Astrocyte (in vitro differentiated cells and primary cell): ENCODE measurements at places on chromosomes 3 and 15. TPM values are rescaled to one million over a fixed set of nuclear protein-coding genes. Genes with fewer than 3 reads are reported as not detected.

- DNase-seq = no peak
These were observed 964 bp upstream of the NCKIPSD start for GRCh38 chr3:48686538-48687219.

GRCh38 chr3:78258798-78259197 is 1218.9 kb downstream of the ROBO2 start:
- peak; percentile 89 for DNase-seq

DNA sequence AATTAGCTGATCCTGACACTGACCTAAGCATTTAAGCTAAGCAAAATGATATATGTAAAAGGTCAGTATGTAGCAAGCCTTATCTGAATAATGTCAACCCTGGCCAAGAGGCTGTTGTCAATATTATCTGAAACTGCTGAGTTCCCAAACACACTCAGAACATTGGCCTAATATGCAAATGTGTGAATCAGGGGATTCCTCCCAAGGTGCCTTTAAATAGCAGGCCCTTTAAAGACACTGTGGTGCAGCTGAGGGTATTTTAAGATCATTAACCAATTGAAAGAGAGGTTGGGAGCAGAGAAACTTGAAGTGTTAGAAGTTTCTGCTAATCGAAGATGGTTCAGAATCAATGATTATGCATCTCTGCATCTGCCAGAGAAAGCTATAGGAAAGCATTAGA is 207.0 kb downstream of the NTRK3 start:
- DNase-seq = no peak

The FBXL2 gene
- total RNA-seq = 23.3 and 25.6 TPM in 2 replicates

The LINGO1 gene
- 4.5 and 5.7 TPM in 2 replicates for total RNA-seq

DNA sequence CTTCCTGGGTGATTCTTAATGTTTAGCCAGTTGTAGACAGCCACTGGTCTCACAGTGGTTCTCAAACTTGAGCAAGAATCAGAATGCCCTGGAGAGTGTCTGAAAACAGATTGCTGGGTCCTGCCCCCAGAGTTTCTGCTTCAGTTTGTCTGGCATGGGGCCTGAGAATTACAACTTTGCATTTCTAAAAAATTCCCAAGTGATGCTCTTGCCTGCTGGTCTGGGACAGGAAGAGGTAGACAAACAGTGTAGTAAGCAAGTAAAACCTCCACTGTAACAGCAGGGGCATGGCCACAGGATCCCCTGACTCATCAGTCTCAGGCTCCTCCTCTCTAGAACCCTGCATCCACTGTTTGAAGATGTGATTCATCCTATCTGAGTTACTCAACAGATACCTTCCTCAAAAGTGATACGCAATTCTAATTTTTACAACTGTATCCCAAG is 36.5 kb downstream of the DZIP1L start:
- DNase-seq = peak; percentile 96

GRCh38 chr3:116276675-116277074 is 168.6 kb downstream of the LSAMP start:
- DNase-seq = no peak

GRCh38 chr3:104604326-104605010 is 762.2 kb upstream of the ALCAM start:
- DNase-seq = peak; percentile 17

DNA sequence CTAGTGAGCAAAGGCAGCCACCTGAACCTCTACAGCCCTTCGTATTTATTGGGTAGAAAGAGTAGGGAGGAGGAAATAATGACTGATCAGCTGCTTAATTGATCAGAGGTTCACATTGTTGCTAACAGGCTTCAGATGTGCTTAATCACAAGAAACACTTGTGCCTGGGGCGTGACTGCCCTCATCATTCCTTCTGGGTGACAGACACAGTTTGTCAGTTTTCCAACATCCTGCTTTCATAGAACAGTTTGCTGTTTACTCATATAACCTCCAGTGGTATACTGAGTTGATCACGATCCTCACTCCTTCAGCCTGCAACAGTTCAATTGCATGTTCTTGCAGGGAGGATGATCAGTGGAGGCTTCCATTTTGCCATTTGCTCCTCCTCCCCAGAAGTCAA is 13.6 kb upstream of the CASR start:
- DNase-seq = no peak

DNA sequence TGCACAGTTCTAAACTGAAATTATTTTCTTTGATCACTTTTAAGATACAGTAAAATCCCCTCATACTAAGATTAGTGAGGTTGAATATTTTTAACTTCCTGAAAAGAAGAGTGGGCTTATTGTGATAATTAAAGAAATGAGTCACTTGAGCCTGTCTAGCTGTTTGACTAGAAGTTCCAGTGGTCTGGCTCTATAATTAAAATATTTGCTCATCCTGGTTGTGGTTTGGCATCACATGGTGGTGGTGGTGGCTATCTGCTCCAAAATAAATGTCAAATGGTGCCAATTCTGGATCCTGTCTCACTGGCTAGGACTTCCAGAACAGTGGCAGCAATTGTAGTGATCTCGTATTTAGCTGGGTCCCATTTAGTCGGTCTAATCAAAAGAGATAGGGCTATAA is 8.6 kb upstream of the TEX9 start:
- DNase-seq = peak; percentile 72

GRCh38 chr3:14480207-14481017 is 59.7 kb downstream of the GRIP2 start:
- DNase-seq = peak; percentile 90

DNA sequence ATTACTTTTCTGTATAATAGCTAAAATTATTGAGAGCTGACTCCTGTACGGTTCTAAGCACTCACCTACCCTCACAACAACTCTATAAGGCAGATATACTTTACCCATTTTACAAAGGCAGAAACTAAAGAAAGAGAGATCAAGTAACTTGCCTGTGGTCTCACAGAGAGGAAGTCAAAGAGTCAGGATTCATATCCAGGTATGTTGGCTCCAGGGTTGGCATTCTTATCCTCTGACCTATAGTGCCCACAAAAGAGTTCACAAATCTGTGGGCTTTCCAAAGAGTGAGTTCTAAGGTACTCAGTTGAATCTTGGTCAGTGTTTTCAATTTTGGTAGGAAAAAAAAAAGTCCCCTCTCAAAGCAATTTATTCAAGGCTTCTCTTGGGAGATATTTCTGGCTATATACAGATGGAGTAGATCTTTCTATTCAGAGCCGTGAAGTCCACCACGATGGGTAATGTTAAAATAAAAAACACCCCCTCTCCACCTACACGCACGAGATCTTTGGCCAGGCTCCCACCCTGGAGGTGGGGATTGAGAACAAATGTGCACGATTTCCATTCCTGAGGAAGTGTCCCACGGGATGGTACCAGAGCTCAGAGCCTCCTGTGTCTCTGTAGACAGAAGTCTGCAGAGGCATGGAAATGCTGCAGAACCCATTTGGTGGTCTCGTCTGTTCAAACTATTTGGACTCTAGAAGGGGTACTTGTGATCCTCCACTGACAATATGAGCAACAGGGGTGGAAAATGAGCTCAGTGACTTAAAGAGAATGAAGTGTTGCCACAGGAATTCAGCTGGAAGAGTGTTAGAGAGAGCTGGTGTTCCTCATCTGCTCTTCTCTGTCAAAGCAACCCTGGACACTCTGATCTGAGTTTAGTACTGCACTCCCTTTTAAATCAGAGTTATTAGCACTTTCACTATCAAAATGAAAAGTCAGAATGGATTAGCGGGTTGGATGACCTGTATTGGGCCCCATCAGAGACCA is 212.1 kb upstream of the EIF1B start:
- peak; percentile 23 for DNase-seq

The SAMD7 gene
- total RNA-seq = not detected in 2 replicates

- peak; percentile 18 for DNase-seq
These were observed 4.7 kb downstream of the CSNK1G1 start for GRCh38 chr15:64351265-64351664.

DNA sequence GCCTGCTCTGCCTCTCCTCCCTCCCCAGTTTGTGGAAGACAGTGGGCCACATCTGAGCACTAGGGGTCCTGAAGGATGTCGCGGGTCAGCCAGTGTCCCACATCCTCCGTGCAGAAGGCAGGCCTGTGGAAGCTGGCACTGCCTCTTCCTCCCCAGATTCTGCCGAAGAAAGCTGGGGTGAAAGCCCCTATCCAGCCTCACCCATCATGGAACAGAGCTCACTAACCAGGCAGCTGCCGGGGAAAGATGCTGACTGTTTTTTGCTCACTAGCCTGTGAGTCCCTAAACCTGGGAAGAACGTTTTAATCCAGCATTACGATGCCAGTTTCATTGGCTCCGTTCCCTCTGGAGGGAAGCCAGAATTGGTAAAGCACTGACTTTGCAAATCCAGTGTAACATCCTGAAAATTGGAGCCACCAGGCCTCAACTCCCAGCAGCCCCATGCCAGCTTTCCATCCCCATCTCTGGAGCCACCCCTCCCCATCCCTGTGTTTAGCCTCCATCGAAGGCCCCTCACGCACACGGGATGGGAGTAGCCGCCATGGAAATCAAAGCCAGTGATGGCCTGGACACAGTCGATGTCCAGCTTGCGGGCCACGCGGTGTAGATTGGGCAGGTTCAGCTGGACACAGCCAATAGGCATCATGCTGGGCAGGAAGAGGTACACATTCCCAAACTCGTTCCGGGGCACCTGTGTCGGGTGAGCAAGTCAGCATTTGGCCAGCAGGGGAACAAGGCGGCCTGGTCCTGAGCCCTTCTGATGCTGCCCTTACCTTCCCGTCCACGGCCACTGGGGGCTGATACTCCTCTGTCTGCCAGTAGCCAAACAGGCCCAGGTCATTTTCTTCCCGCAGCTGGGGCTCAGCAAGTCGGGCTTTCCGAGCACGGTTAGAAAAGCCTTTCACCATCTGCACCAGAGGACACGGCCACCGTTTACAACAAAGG is 23.5 kb downstream of the TMEM43 start:
- no peak for DNase-seq

GRCh38 chr3:14227856-14228255 is 49.2 kb downstream of the LSM3 start:
- no peak for DNase-seq

- no peak for DNase-seq
These were observed 15.2 kb upstream of the PTPN9 start for GRCh38 chr15:75594276-75594675.

The GOLGA6L9 gene
- 5.2 and 6.0 TPM in 2 replicates for total RNA-seq

DNA sequence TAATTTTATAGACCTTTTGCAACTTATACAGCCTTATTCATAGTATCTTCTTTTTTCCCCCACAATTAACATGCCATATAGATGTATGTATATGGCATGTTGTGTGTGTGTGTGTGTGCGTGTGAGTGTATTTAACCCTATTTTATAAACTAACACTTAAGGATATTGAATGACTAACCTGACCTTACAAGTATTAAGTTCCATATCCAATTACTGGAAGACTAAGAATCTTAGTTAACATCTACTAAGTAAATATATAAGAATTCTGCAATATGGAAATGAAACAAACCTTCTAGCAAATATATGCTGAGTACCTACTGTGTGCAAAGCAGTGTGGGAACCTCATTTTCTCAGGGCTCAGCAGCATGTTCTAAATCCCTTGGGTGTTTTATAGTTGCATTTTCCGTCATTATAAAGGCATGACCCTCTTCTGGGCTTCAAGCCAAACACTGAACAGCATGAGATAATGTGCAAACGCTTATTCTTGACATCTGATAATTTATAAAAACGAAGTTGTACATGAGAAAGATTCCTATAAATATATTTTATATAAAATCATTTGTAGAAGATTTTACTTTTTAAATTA is 105.5 kb downstream of the NLGN1 start:
- peak; percentile 71 for DNase-seq

- DNase-seq = peak; percentile 18
These were observed 572.3 kb downstream of the PYDC2 start for GRCh38 chr3:192033246-192033645.

GRCh38 chr3:123143669-123144411 is 57.9 kb upstream of the SEC22A start:
- no peak for DNase-seq

- peak; percentile 36 for DNase-seq
These were observed 43.3 kb downstream of the TGFBR2 start for GRCh38 chr3:30649572-30650318.

The TRANK1 gene
- total RNA-seq = 5.6 and 5.8 TPM in 2 replicates

The STRIT1 gene
- not detected in 2 replicates for total RNA-seq

GRCh38 chr3:108406661-108407206 is 103.7 kb downstream of the MYH15 start:
- DNase-seq = peak; percentile 22

DNA sequence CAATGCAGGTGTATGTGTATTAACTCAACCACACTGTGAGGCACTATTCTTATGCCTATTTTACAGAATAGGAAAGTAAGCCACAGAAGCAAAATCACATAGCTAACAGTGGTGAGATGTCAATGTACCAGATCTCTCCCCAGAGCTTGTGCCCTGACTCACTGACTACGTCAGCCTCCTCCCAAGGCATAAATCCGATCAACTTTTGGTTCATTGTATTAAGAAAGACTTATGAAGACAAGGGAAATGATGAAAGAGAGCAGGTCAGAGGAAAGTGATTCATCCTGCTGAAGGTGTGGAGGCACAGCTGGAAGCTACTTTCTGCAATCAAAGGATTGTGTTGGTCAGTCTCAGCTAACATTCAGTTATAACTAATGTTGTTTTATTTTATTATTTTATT is 33.0 kb upstream of the SV2B start:
- no peak for DNase-seq

GRCh38 chr15:87619161-87619960 is 637.2 kb downstream of the NTRK3 start:
- DNase-seq = peak; percentile 95

The GP9 gene
- total RNA-seq = not detected in 2 replicates

DNA sequence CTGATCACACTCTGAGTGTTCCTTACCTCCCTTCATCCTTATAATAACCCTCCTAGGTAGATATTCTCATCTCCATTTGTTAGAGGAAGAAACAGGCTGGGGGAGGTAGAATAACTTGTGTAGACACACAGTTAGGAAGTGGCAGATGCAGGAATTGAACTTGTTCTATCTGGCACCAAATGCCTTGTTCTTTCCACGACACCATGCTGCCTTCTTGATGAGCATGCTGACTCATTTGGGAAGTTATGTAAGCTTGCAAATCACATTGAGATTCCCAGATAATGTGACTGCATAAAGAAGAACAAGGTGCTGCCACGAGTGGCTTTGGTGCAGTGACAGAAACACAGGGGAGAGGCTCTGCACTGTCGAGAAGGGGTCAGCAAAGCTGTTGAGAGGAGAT is 27.5 kb upstream of the NDUFB4 start:
- peak; percentile 44 for DNase-seq

DNA sequence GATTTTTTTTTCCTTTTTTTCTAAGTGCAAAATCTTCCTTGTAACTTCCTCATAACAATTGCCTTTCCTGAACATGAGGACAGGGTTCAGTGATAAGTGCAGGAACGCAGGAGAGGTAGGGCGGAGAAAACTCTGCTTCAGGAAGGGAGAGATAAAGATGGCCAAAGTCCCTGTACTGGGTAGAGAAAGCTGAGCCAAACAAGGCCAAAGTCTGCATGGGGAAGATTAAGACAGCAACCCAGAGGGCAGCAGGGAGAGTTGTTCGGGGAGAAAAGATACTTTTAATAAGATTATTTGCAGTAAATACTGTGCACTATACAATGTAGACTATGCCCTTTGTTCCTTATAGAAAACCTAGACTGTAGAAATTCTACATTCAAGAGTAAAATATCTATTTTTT is 55.4 kb upstream of the LRRFIP2 start:
- no peak for DNase-seq

- no peak for DNase-seq
These were observed 114.8 kb upstream of the RARB start for GRCh38 chr3:25313286-25313685.

- no peak for DNase-seq
These were observed at the start of gene NEIL1 for GRCh38 chr15:75346796-75347221. NEIL1 (plus strand) TSS chr15:75347039; CDS start chr15:75348906, 1,867 bp downstream.
